ENCODE measurements at places on chromosomes 6 and 20. TPM values are rescaled to one million over a fixed set of nuclear protein-coding genes. Genes with fewer than 3 reads are reported as not detected.
A peak's percentile ranks its signal among the peaks of the same experiment; 100 is the strongest.

GRM1 gene
- 0.16 TPM for total RNA-seq

TNFRSF21 gene
- total RNA-seq, result 22.8 TPM

SLC22A7 gene
- not detected for total RNA-seq

COL11A2 gene
- total RNA-seq, result 1.3 TPM

EYA4 gene
- 20.9 TPM for total RNA-seq

VWA7 gene
- 0.42 TPM for total RNA-seq

CLPSL1 gene
- total RNA-seq, result not detected

CRIP3 gene
- total RNA-seq, result 3.9 TPM

- DNase-seq, result no peak
Observed at GRCh38 chr6:18746727-18747126, 359.6 kb downstream of the RNF144B start.

- DNase-seq, result no peak
Observed at GRCh38 chr20:52160621-52161204, 30.9 kb downstream of the ZFP64 start.

DNA sequence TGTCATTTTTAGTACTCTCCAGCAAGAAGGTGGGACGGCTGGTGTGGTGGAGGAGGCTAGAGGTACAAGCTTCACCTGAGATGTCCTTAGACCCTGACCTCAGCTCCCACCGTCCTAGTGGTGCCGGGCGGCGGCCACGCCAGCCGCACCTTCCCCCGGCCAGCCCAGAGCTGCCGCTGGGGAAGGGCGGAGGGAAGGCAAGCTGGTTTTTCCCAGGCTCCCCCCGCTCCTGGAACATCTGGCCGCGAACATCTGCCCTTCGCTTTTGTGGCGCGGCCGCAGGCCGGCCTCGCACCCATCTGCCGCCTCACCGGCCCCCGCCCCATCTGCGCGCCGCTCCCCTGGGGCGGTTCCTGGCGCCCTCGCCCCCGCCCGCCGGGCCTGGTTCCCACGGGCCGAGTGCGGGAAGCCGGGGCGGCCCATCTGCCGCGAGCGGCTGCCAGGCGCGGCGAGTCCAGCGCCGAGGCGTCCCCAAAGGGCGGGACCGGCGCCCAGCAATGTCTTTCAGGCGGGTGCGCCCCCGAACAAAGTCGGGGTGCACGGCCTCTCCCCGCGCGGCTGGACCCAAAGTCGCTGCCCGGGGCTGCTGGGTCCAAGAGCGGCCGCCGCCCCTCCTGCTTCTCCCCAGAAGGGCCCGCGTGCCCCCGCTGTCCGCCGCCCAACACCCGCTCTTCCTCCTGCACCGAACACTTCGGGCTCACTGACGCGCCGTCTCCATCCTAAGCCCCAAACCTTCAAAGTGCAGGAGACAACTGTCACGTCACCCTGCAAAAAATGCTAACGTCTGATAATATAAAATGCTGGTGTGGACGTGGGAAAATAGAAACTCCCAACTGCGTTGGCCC, 17.3 kb upstream of the ID1 start:
- DNase-seq, result no peak

GRCh38 chr20:40286975-40287531, 402.0 kb downstream of the MAFB start:
- DNase-seq, result peak; percentile 82

DNA sequence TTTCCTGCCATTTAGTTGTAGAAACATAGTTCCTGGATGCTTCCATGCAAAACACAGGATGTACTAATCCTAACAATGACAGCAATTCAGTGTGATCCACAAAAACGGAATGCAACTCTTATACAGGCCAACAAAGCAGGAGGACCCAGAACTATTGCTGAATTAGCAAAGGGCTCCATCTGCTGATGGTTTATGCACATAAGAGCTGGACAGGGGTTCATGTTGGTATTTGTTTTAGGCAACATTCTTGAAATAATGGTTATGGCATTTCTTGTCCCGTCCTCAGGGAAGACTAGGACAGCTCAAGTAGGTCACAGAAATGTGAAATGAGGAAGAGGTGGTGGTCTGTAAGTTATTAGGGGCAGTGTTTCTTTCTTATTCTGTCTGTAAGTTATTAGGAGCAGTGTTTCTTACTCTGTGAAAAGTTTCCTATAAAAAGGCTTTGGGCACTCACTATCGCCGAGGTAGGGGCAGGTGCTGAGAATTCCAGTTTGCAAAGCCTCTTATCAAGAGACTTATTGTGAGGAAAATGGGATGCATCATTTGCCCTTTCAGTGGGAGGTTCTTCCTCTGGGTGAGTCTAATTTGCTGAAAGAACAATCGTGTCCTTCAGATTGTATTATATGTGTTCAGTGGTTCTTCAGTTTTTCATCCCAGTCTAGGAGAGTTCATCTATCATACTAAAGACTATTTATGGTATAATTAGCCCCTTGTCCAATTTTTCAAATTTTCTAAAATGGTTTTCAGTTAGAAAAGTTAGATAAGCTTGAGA, 171.1 kb downstream of the MCHR2 start:
- DNase-seq, result peak; percentile 10

DNA sequence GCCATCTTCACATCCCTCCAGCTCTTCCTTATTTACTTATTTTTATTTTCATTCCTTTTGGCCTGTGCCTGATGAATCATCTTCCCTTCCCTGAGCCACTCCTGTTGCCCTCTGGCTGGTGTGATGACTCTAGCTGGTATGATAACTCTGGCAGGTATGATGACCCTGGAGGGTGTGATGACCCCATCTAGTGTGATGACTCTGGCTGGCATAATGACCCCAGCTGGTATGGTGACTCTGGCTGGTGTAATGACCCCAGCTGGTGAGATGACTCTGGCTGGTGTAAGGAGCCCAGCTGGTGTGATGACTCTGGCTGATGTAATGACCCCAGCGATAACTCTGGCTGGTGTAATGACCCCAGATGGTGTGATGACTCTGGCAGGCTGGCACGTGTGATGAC, 426.8 kb downstream of the QKI start:
- DNase-seq, result no peak

DNA sequence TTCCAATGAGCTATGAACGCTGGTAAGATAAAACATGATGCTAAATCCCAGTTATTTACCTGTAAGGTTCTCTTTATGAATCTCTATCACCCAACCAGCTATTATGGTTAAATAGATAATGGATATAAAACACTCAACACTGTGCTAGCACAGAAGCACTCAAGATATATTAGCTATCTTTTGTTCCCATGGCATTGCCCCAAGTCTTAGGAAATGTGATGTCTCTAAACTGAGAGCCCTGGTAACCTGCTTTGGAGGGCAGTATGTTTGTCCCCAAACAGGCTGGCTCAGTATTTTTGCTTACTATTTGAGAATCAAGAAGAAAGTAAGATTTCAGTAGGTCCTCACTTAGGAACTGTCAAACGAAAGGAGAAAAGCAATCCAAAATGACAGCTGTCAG, 90.5 kb downstream of the BTBD9 start:
- no peak for DNase-seq

GRCh38 chr6:168118935-168119334, 39.9 kb upstream of the FRMD1 start:
- no peak for DNase-seq

GRCh38 chr6:113649880-113650609, 207.1 kb upstream of the MARCKS start:
- no peak for DNase-seq

- DNase-seq, result no peak
Observed at GRCh38 chr20:33515569-33516216, 25.8 kb downstream of the CBFA2T2 start.

- DNase-seq, result no peak
Observed at GRCh38 chr6:125597411-125598253, 151.8 kb upstream of the HEY2 start.

GRCh38 chr20:58019850-58020625, 208.4 kb downstream of the ANKRD60 start:
- no peak for DNase-seq

DNA sequence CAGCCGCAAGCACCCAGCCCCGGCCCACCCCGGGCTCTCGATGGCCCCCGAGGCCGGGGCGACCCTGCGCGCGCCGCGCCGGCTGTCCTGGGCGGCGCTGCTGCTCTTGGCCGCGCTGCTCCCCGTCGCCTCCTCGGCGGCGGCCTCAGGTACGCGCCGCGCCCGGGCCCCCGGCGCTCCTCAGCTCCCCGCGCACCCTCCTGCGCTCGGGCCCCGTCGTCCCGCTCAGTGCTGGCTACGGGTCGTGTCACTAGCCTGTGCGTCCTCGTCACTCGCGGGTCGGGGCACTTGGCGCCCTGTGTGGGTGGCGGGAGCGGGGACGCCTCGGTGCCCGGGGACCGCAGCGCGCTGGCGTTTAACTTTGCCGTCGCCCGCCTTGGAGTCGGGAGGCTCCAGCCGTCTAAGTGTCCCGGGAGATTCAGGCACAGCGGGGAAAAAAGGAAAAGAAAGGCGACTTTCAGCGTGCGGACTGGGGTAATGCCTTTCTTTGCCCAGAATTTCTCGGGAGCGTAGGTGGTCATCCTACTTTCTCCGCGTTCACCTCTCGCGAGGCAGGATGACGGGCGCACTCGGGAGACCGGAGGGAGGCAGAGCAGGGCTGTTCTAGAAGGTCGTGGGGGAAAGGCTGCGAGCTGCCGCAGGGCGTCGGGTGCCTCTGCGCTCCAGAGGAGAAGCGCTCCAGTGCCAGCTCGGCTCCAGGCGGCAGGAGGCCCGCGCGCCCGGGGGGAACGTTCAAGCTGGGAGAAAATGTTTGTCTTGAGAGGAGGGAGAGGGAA, 545 bp downstream of the FNDC1 start:
- no peak for DNase-seq

DNA sequence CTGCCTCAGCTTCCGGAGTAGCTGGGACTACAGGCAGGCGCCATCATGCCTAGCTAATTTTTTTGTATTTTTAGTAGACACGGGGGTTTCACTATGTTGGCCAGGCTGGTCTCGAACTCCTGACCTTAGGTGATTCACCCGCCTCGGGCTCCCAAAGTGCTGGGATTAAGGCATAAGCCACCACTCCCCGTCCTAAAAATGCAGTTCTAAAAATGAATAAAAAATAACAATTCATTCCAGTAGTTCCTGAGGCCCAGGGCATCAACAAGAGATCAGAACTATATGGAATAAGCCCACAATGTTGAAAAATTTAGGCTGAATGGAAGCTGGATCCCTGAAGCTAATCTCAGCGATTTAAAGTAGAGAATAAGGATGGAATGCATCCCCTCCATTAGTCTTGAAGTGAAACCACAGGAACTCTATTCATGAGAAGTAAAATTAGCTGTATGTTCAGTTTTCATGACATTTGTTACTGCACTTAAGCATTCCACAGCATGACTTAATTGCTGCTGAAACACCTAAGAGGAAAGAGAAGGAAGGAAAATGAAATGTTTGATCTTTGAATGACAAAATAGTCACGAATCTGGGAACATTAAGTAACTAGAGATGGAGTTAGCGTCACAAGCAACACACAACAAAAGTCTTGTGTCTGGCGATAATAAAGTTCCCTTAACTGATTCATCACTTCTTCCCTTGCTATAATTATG, 80.4 kb upstream of the RIPOR2 start:
- no peak for DNase-seq

- no peak for DNase-seq
Observed at GRCh38 chr6:13635948-13636658, 21.0 kb downstream of the NOL7 start.

GRCh38 chr6:168299541-168300511, 19.8 kb downstream of the DACT2 start:
- no peak for DNase-seq

DNA sequence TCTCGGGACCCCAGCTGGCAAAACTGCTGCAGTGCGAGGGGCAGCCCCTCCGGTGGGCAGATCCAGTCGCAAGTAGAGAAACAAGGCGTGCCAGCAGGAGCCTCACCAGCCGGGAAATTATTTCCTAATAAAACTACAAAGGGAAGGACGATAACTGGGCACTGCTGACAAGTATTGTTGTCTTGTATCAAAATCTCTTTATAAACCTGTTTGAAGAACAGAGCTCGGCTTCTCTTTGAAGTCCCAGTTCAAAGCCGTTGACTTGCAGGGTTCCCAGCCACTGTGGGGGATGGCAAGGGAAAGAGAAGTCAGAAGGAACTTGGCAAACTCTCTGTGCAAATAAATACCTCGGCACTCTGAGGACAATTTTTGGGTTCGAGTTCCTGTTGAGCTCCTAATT, 504.5 kb downstream of the CD83 start:
- no peak for DNase-seq

- DNase-seq, result no peak
Observed at GRCh38 chr6:67667637-67668422, 967.3 kb upstream of the ADGRB3 start.

DNA sequence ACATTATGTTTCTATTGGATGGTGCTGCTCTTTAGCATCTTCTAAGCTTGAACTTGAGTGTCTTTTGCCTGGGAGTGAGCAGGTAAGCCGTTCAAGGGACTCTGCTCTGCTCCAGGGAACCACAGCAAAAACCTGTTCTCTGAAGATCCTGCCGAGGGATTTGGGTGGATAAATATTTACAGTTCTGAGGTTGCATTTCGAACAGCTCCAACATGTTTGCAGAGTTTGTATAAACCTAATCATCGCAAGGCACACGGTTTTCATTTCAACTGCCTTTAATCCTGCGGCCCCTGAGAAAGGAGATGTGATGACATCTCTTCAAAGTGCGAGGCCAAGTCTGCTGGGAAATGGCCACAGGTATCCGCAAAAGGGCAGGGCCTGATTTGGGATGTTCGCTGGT, 293.4 kb downstream of the TFAP2C start:
- no peak for DNase-seq

DNA sequence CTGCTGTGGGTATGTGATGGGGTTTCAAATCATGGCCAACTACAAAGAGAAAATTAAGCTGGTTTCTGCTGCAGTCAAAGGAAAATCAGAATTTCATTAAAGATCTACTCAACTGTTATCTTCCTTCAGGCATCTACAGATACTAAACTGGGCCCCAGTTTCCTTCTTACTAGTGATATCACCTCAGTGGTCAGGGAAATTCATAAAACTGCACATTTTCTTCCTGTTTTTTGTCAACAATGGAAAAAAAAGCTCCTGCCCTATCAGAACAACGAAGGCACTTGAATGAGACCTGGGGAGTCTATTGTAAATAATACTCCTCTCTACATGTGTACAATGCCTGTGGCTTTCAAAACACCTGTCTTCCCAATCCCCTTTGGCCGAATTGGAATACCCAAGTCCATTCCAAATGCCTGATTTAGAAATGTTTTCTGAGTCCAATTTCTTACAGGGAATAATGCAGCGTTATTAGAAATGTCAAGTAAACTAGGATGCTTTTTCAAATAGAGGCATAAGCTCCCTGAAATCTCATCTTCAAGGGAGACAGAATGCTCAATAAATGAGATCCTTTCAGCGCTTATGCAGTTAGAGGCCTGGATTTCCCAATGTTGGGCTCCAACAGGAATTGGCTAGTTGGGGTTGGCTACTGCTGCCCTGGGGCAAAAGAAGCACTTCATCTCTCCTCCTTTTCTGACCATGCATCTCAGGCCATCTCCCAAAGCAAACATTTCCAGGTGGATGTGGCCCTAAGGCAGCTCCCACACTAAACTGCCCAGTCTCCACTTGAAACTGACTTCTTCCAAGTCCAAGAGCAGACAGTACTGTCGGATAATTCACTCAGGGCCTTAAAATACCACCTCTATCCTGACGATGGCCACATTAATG, 143.3 kb downstream of the NFATC2 start:
- DNase-seq, result no peak

GRCh38 chr20:11918981-11919380, 1.3 kb downstream of the BTBD3 start:
- peak; percentile 61 for DNase-seq

- no peak for DNase-seq
Observed at GRCh38 chr6:139528471-139528870, 154.0 kb upstream of the CITED2 start.

All from urinary bladder (tissue), 4 donors.